ENCODE measurements at places on chromosomes 6 and 20. TPM values are rescaled to one million over a fixed set of nuclear protein-coding genes. Genes with fewer than 3 reads are reported as not detected.

- no peak for DNase-seq
Measured at GRCh38 chr6:110566346-110567125, 90.1 kb upstream of the SLC22A16 start.

CRISP3 gene
- not detected for total RNA-seq

REM1 gene
- total RNA-seq = not detected

DNA sequence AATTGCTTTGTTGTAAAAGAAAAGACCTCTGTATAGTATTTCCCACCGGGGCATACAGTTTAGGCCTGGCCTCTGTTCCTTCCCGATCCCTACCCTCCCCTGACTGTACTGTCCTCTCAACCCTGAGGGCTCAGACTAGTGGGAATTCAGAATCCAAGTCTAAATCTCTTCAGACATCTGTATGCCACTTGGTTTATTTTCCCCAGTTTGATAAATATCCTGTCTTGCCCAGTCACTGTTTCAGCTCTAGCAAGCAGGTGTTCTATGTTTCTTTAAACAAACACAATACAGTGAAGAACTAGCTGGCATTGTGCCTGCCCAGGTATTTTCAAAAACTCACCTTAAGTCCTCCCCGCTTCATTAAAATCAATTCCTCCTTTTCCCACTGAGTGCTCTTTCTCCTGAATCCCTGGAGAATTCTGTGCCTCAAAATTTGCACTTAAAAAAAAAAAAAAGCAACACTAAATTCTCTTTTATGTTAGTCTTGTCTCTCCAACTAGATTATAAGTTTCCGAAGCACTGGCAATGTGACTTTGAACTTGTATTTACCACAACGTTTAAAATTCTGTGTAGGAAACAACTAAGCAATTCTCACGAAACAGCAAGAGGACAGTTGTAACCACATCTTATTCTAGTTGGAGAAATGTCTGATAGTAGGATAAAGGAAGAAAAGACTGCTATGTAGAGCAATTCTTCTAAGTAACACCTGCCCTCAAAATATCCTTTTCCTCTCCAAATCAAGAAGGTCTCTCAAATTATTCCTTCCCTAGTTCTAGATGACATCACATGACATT, 112.0 kb upstream of the CARMIL1 start:
- DNase-seq = no peak
